ENCODE measurements at places on chromosomes 6 and 20.

- DNase-seq, result no peak
Measured at GRCh38 chr6:133787859-133788505, 100.9 kb upstream of the TCF21 start.

DNA sequence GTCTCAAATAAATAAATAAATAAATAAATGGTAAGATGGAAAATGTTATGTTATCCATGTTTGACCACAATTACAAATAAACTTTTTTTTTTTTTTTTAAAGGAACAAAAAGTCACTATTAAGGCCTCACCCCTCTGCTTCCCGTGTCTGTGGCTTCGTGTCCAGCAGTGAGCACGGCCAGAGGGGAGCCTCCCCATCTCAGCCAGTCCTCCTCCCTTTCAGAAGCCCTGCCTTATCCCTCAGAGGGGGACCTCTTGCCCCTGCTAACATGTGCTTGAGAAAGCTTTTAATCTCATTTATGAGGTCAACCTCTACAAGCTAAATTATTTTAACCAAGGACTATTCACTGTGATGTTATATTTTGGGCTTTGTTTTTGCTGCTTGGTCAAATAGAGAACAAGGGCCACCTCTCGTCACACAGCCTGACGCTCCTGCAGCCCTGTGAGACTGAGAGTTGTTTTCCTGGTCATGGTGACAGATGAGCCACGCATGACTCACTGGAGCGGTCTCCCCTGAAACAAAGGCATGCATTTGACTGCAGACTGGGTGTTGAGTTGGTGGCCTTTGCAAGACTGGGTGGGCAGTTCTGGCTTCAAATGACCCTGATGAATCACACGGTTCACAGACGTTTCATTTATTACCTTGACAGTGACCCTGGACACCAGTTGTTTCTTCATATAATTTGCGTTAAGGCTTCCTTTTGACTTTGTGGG is 131.8 kb downstream of the TIAM2 start:
- DNase-seq, result peak; percentile 64

DNA sequence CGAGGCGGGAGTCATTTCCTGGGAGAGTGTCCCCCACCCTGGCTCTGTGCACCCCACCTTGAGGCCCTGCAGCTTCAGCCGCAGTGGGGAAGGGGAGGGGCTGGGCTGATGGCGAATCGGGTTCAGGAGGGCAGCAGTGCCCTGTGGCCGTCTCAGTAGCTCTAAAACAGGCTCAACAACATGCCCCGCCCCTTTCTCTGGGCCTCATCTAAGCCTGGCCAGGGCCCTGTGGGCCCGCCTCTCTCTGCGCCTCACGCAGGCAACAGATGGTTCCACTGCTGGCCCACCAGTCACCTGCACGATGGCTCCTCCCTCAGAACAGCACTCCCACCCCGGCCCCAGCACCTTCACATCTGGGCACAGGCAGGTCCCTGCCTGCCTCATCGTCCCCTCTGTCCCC is 30.2 kb downstream of the CHRNA4 start:
- no peak for DNase-seq

- DNase-seq, result no peak
Measured at GRCh38 chr6:76420094-76420493, 347.6 kb upstream of the IMPG1 start.

GRCh38 chr6:28910901-28911690 is 12.7 kb downstream of the TRIM27 start:
- no peak for DNase-seq

- peak; percentile 24 for DNase-seq
Measured at GRCh38 chr6:154874773-154875592, 120.1 kb upstream of the TIAM2 start.

Measured in AG10803 (cell line).